ENCODE measurements at places on chromosomes 16 and 17.
A peak's percentile ranks its signal among the peaks of the same experiment; 100 is the strongest.

DNA sequence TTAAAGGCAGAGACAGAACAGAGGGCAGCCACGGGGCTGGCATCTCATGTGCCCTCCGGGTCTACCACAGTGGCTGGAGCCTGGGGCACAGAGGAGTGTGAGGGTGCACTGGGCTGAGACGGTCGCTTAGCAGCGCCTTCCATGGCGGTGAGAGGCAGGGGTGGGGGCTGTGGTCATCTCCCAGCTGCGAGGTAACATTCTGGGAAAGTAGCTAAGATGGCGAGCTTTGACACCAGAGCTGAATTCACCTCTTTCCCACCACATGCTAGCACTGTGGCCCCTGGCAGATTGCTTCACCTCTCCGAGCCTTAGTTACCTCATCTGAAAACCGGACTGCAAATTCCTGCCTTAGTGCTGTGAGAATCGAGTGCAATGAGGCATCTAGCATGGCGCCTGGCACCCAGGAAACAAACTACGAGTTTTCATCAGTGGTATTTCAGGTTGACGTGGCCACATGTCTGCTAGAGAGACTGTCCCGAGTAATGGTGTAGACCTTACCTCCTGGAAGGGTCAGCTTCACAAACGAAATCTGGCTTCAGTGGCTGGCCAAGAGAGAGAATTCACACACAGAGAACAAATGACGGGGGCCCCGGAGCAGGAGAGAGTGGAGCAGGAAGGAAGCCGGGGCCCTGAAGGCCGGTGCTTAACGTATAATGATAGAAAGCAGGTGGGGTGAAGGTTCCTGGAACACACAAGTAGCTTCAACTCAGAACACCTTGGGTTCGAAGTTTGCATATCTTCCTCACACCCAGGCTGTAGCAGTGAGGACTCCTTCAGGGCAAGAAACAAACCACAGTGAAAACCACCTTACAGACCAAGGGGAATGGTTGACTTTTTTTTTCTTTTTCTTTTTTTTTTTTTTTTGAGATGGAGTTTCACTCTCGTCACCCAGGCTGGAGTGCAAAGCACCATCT, 63.9 kb upstream of the RPH3AL start:
- H3K4me1 ChIP-seq: no peaks in the 10 kb centered on the region
- H3K36me3 ChIP-seq: no peaks in the 10 kb centered on the region
- no peak overlapping the region for H3K4me3 ChIP-seq
- no peak overlapping the region for H3K27ac ChIP-seq
- no peaks in the 10 kb centered on the region for H3K27me3 ChIP-seq

DNA sequence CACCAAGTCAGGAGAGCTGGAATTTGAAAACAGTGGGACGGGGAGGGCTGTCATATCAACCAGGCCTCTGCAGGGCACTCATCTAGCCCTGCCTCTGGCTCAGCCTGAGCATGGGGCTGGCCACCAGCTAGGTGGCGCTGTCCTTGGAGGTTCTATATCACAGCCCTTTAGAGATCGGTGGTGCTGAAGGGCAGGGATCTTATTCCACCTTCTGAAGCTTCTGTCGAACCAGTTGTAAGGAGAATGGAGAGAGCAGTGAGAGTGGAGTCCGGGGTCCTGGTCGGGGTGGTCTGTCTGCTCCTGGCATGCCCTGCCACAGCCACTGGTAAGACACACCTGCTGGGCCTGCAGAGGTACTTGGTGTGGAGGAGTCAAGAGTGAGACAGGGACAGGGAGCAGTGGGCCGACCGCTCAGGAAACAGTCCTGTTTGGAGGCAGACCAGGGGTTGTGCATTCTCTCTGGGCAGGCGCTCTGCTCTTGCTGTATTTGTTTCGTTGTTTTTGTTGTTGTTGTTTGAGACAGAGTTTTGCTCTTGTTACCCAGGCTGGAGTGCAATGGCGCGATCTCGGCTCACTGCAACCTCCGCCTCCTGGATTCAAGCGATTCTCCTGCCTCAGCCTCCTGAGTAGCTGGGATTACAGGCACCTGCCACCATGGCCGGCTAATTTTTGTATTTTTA, at the start of gene CES3:
TSS of gene CES3 (plus strand) at position 202 of the 680 bp plus-strand sequence. CDS start at position 244, 42 bp downstream.
- peak; percentile 79 for DNase-seq
- H3K27ac ChIP-seq: no peak within 1 kb of the TSS
- H3K36me3 ChIP-seq: no peaks in the 10 kb centered on the region
- no peaks in the 10 kb centered on the region for H3K4me1 ChIP-seq
- no peaks in the 10 kb centered on the region for H3K27me3 ChIP-seq

- no peak overlapping the region for H3K4me3 ChIP-seq
- no peaks in the 10 kb centered on the region for H3K36me3 ChIP-seq
- no peak overlapping the region for H3K27ac ChIP-seq
- H3K27me3 ChIP-seq: peaks cover 9% of the 10 kb centered on the region
These were observed 3.5 kb upstream of the EZH1 start for GRCh38 chr17:42748202-42748907.

- H3K36me3 ChIP-seq: no peaks in the 10 kb centered on the region
- no peaks in the 10 kb centered on the region for H3K27me3 ChIP-seq
- no peaks in the 10 kb centered on the region for H3K4me1 ChIP-seq
- DNase-seq: no peak
These were observed 30.5 kb downstream of the CYTH1 start for GRCh38 chr17:78751447-78752161.

GRCh38 chr17:3697103-3697476, 1.1 kb upstream of the P2RX5 start:
- DNase-seq: no peak
- no peak overlapping the region for H3K27ac ChIP-seq
- H3K4me3 ChIP-seq: no peak overlapping the region
- peaks cover 7% of the 10 kb centered on the region for H3K4me1 ChIP-seq
- H3K27me3 ChIP-seq: no peaks in the 10 kb centered on the region

GRCh38 chr16:55711959-55712876, 56.4 kb downstream of the SLC6A2 start:
- H3K36me3 ChIP-seq: no peaks in the 10 kb centered on the region
- no peak overlapping the region for H3K27ac ChIP-seq
- DNase-seq: no peak
- no peak overlapping the region for H3K4me3 ChIP-seq
- no peaks in the 10 kb centered on the region for H3K27me3 ChIP-seq

GRCh38 chr17:40511667-40512220, 10.3 kb upstream of the TNS4 start:
- peaks cover 3% of the 10 kb centered on the region for H3K4me1 ChIP-seq
- H3K27ac ChIP-seq: no peak overlapping the region
- no peak for DNase-seq
- H3K27me3 ChIP-seq: no peaks in the 10 kb centered on the region
- H3K4me3 ChIP-seq: no peak overlapping the region
- no peaks in the 10 kb centered on the region for H3K36me3 ChIP-seq

- DNase-seq: peak; percentile 66
- peaks cover 10% of the 10 kb centered on the region for H3K4me1 ChIP-seq
- no peaks in the 10 kb centered on the region for H3K27me3 ChIP-seq
- no peak overlapping the region for H3K27ac ChIP-seq
These were observed 113.1 kb downstream of the SNX29 start for GRCh38 chr16:12089492-12090150.

- no peak overlapping the region for H3K27ac ChIP-seq
- no peaks in the 10 kb centered on the region for H3K36me3 ChIP-seq
- no peaks in the 10 kb centered on the region for H3K27me3 ChIP-seq
- H3K4me3 ChIP-seq: peak overlapping the region; percentile 30
These were observed 673 bp upstream of the CHD9 start for GRCh38 chr16:53053967-53054669.

DNA sequence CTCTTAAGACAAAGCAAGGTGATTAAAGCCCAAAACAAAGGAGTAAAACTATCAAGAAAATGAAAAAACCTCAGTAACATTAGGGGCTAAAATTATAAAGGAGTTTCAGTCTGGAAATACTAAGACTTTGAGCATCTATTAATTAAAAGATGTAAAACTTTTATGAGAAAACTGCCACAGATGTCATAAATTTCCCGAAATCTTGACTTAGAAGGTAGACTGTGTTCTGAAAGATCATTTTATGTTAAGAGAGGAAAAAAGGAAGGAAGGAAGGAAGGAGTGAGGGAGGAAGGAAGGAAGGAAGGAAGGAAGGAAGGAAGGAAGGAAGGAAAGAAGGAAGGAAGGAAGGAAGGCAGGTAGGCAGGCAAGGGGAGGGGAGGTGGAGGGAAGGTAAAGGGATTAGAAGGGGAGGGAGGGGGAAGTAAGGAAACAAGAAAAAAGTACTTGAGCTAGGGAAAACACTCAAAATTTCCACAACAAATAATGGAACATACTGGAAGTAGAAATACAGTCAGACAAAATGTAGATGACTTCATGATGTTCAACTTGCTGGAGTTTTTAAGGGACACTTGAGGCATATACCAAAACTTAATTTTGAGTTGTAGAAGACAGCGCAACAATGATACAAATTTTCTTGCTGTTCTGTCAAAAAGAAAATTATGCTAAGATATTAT, 2.0 kb downstream of the KRTAP4-5 start:
- H3K36me3 ChIP-seq: no peaks in the 10 kb centered on the region
- H3K27me3 ChIP-seq: no peaks in the 10 kb centered on the region
- no peak overlapping the region for H3K4me3 ChIP-seq

- peaks cover 8% of the 10 kb centered on the region for H3K4me1 ChIP-seq
- no peak overlapping the region for H3K4me3 ChIP-seq
- peaks cover 12% of the 10 kb centered on the region for H3K27me3 ChIP-seq
- H3K27ac ChIP-seq: no peak overlapping the region
These were observed 2.0 kb downstream of the B3GNT9 start for GRCh38 chr16:67148656-67149275.

DNA sequence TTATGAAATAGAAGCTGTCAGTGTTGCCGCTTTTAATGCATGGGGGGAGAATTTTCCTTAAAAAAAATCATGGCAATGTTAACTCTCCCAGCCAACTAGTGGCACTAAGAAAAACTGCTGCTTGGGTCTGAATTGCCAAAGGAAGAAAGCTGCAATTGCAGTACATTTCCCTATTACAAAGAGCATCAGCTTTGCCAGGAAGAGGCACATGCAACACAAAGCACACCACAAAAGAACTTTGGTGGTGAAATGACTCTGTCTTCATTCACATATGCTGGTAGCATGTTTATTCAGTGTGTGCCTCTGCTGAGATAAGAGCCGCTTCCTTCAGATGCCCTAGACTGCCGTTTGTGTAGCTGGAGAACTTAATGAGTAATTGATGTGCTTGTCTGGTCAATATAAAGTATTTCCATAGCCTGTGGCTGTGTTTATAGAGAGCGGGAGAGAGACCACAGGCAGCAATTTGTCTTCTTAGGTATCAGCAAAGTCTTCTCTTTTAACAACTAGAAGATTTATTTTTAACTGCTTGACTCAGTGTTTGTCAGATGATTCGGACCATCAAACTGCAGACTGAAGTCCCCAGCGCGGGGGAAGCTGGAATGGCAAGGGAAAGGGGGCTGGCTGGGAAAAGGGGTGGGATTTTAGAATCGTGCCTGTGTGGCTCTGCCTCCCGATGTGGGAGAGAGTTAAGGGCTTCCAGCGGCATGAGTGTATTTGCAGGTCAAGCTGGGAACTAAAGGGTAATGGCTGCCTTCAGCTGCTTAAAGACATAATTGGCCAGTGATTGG, 115.1 kb downstream of the MRTFB start:
- peak; percentile 63 for DNase-seq
- H3K36me3 ChIP-seq: no peaks in the 10 kb centered on the region
- H3K27ac ChIP-seq: no peak overlapping the region
- no peaks in the 10 kb centered on the region for H3K27me3 ChIP-seq

DNA sequence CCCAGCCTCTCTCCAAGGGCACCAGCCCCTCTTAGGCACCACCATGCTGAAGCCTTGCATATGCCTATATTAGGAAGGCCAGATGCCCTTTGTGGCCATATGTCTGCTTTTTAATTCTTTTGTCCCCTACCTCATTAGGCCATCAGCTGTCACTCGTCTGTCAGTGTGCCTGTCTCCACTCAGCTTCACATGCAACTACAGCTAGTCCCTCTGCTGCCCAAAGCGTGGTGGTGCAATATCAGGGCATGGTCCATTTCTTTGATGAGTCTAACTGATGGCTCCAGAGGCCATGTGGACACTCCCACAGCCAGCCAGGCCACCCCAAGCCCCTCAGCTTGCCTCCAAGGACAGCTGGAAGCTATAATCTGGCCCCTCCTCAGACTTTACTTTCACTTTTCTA, 36.3 kb downstream of the MYO18A start:
- H3K27ac ChIP-seq: no peak overlapping the region
- H3K4me1 ChIP-seq: peaks cover 8% of the 10 kb centered on the region
- no peak overlapping the region for H3K4me3 ChIP-seq
- no peak for DNase-seq
- H3K27me3 ChIP-seq: no peaks in the 10 kb centered on the region

- no peak for DNase-seq
- no peak overlapping the region for H3K4me3 ChIP-seq
These were observed 5.6 kb upstream of the ADAM11 start for GRCh38 chr17:44752953-44753861.

- H3K4me1 ChIP-seq: no peaks in the 10 kb centered on the region
- no peaks in the 10 kb centered on the region for H3K27me3 ChIP-seq
- H3K27ac ChIP-seq: no peak overlapping the region
- H3K36me3 ChIP-seq: peaks cover 10% of the 10 kb centered on the region
- DNase-seq: no peak
These were observed 154.2 kb downstream of the VPS53 start for GRCh38 chr17:560432-560873.

DNA sequence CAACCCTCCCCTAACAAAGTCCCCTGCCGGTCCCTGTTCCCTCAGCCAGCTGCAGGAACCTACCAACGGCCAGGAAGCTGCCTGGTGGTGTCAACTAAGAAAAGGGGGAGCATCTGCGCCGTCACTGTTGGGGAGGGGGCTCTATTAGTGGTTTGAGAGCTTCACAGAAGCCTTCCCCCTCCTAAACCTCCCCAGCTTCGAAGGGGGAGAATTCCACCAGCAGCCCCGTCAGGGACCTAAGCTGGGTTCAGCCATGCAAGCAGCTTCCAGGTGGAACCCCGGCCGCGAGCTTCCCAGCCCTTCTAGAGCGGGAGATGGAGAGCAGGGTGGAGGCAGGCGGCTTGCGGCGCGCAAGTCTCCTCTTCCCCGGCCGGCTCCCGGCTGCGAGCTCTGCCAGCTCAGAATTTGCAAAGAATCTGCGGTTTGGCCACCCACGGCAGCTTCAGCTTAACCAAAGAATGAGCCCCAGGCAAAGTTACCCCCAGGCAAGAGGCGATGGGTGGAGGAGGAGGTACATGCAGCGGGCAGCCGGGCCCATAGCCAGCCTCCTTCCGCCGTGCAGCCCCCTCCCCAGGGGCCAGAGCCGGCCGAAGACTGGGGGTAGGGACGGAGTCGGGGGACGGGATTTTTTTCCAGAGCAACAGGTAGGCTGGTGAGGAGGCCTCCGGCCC, 33.7 kb downstream of the DDX19A start:
- H3K4me3 ChIP-seq: peak overlapping the region; percentile 87
- H3K4me1 ChIP-seq: no peaks in the 10 kb centered on the region

DNA sequence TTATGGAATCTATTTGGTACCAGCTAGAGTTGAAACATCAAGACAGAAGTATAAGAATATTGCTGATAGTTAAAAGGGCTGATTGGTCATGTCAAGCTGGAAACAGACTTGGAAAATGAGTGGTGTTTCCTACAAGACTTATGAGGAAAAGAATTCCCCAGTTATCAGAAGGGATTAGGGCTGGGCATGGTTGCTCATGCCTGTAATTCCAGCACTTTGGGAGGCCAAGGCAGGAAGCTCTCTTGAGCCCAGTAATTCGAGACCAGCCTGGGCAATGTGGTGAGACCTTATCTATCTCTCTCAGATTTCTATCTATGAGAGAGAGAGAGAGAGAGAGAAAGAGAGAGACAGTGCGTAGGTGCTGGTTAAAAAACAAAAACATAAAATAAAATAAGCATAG, 139.5 kb upstream of the PMFBP1 start:
- no peaks in the 10 kb centered on the region for H3K36me3 ChIP-seq
- H3K4me3 ChIP-seq: no peak overlapping the region
- DNase-seq: no peak
- no peak overlapping the region for H3K27ac ChIP-seq
- H3K27me3 ChIP-seq: no peaks in the 10 kb centered on the region
